D341Med (cell line): ENCODE measurements at places on chromosomes 4 and X.

GRCh38 chrX:12700745-12701144 is 90.5 kb upstream of the PRPS2 start:
- DNase-seq, result no peak

DNA sequence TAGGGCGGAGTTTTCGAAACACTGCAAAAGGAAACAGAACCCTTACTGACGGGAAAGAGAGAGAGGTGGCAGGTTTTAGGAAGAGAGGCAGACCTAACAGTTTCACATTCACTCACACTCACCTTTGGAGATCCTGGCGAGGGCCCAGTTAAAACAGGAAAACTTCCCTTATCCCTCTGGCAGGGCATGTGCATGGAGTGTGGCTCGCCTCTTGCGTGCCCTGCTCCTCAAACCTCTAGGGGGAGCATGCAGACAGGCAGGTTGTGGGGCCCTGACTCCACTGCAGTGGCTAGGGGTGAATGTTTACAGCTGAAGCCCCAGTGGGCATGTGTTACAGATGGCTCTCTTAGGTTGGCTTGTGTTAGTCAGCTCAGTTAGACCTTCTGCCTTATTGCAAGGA is 451.5 kb downstream of the UBE2NL start:
- no peak for DNase-seq

DNA sequence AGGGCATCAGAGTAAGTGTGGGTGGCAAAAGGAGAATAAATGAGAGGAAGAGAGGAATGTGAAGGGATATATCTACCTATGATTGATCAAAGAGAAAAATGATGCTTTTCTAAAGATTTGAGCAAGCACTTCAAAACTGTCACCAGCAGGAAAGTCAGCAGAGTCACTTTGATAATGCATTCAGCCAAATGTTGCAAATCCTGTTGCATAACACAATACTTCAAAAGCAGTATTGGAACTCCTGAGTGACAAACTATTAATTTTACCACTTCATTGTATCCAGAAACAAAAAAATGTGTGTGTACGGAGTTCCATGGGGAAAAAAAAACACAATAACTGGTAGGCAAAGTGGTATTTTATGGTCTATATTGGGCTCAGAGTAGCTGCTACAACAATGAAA is 160.3 kb downstream of the EMCN start:
- DNase-seq, result no peak

GRCh38 chr4:47741200-47741599 is 96.7 kb downstream of the CORIN start:
- DNase-seq, result no peak

DNA sequence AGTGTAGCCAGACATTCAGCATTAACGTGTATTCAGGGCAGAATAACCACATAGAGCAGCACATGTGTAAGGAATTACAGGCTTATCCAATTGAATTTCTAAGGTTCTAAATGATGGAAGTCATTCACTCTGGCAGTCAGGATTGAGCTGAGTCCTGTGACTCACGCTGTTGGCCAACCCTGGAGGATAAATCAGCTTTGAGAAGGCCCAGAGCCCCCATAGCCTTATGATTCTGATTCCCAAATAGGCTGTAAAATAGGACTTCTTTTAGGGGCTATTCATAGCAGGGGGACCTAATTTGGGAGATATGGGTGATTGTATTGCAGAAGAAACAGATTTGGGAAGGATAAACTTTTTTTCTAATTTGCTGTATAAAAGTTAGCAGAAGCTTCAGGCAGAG is 8.1 kb upstream of the HPF1 start:
- no peak for DNase-seq

- DNase-seq, result peak; percentile 47
These were observed 613 bp downstream of the GLRB start for GRCh38 chr4:157076578-157076947.
